ENCODE measurements at places on chromosomes 13 and 19. TPM values are rescaled to one million over a fixed set of nuclear protein-coding genes. Genes with fewer than 3 reads are reported as not detected.

DNA sequence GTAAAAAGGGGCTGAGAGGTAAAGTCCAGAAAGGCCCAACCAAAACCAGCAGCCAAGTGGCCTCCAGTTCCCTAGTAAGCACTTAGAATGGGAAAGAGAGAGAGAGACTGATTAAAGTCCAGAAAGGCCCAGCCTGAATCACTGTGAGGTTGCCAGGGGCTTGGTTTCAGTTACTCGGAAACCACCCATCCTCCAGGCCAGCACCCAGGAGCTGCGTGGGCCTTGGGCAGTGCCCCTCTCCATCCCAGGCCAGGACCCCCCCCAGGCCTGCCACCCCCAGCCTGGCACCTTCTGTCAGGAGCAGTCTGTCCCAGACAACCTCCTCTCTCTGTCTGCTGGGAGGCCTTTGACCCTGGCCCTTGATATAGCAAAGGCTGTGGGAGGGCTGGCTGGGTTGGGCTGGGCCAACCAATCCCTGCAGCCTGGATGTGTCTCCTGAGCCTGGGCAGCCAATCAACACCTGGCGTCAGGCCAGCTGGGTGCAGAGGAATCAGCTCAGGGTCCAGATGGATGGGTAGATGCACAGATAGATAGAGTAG, at the start of gene CYP4F2:
Gene CYP4F2 (minus strand): TSS at position 337 of the 539 bp plus-strand sequence. CDS start 463 bp downstream, outside the sequence.
- no peak within 1 kb of the TSS for H3K27ac ChIP-seq
- peaks cover 19% of the 10 kb centered on the region for H3K27me3 ChIP-seq
- no peak for DNase-seq
- peaks cover 8% of the 10 kb centered on the region for H3K4me1 ChIP-seq
- H3K4me3 ChIP-seq = no peak within 1 kb of the TSS

Gene FGF9
- total RNA-seq = 0.99 TPM

DNA sequence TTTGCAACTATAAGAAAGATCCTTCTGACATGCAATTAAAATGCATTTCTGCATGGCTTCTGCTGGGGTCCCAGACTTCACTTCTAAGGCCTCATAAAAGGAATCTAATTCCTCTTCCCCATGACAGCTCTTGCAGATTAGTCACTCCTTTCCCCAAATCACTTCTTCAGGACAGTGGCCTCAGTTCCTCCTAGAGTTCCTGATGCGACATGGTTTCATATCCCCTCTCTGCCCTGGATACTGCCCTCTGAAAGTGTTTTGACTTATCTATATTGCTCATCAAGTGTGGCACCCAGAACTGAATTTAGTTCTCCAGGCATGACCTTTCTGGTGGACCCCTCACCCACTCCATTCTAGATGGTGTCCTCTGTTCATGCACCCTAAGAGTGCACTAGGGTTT, 238.1 kb downstream of the FOXO1 start:
- H3K36me3 ChIP-seq = peaks cover 2% of the 10 kb centered on the region
- peaks cover 13% of the 10 kb centered on the region for H3K4me1 ChIP-seq
- H3K27ac ChIP-seq = no peak overlapping the region
- H3K27me3 ChIP-seq = no peaks in the 10 kb centered on the region
- no peak overlapping the region for H3K4me3 ChIP-seq

GRCh38 chr19:49730166-49730565, 32.9 kb downstream of the TSKS start:
- no peaks in the 10 kb centered on the region for H3K27me3 ChIP-seq
- peaks cover 3% of the 10 kb centered on the region for H3K4me1 ChIP-seq
- H3K27ac ChIP-seq = no peak overlapping the region
- no peak overlapping the region for H3K4me3 ChIP-seq
- H3K36me3 ChIP-seq = no peaks in the 10 kb centered on the region

Gene ATP1A3
- 3.4 TPM for total RNA-seq

- DNase-seq = no peak
- H3K27ac ChIP-seq = no peak overlapping the region
- H3K27me3 ChIP-seq = peaks cover 21% of the 10 kb centered on the region
- H3K4me1 ChIP-seq = no peaks in the 10 kb centered on the region
- no peak overlapping the region for H3K4me3 ChIP-seq
Observed at GRCh38 chr13:98691360-98691759, 61.1 kb downstream of the SLC15A1 start.

GRCh38 chr13:110326263-110326904, 19.3 kb downstream of the COL4A2 start:
- no peak overlapping the region for H3K4me3 ChIP-seq
- H3K36me3 ChIP-seq = no peaks in the 10 kb centered on the region
- no peak overlapping the region for H3K27ac ChIP-seq

GRCh38 chr13:29901710-29902631, 51.6 kb upstream of the UBL3 start:
- DNase-seq = peak; percentile 62
- H3K27ac ChIP-seq = peak overlapping the region; percentile 75
- H3K4me3 ChIP-seq = peak overlapping the region; percentile 67

GRCh38 chr19:45657520-45658167, 10.4 kb upstream of the GIPR start:
- H3K36me3 ChIP-seq = no peaks in the 10 kb centered on the region
- H3K27ac ChIP-seq = no peak overlapping the region
- peaks cover 6% of the 10 kb centered on the region for H3K27me3 ChIP-seq
- no peaks in the 10 kb centered on the region for H3K4me1 ChIP-seq
- no peak overlapping the region for H3K4me3 ChIP-seq
- no peak for DNase-seq

DNA sequence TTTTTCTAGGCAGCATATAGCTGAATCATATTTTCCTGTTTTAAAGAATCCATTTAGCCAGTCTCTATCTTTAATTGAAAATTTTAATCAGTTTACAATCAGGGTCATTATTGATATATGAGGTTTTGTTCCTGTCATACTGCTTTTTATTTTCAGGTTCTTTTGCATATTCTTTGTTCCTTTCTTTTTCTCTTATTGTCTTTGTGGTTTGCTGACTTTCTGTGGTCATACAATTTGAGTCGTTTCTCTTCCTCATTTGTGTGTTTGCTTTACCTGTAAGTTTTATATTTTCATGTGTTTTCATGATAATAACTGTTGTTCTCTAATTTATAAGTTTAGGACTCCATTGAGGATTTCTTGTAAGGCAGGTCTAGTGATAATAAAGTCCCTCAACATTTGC, 812.6 kb downstream of the DACH1 start:
- no peak overlapping the region for H3K4me3 ChIP-seq
- H3K27ac ChIP-seq = no peak overlapping the region
- H3K4me1 ChIP-seq = no peaks in the 10 kb centered on the region
- no peaks in the 10 kb centered on the region for H3K27me3 ChIP-seq
- no peak for DNase-seq

DNA sequence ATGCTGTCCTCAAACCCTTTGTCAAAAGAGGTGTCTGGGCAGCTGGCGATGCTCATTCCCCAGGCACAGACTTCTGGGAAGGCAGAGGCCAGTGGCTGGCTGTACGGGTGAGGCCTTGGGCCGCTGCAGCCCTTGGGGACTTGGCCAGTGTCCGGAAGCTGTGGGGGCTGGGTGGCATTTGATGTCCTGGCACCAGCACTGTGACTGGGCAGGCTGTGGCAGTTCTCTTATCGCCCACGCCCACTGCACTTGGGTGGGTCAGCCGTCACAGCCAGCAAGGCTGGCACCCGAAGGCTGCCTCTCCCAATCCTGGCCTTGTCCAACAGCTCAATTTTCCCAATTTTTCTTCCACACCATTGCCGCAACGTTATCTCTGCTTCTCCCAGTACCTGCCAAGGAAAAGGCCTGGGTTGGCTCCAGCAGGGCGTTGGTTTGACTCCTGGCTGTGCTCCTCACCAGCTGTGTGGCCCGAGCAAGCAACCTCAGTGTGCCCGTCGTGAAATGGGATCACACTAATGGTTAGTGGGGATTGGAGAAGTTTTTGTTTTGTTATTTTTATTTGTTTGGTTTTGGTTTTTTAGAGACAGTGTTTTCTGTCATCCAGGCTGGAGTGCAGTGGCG, 12.7 kb upstream of the SLC44A2 start:
- no peak for DNase-seq
- H3K4me1 ChIP-seq = peaks cover 17% of the 10 kb centered on the region
- no peaks in the 10 kb centered on the region for H3K27me3 ChIP-seq
- no peak overlapping the region for H3K4me3 ChIP-seq

- DNase-seq = no peak
- no peaks in the 10 kb centered on the region for H3K4me1 ChIP-seq
- no peak overlapping the region for H3K27ac ChIP-seq
- no peaks in the 10 kb centered on the region for H3K36me3 ChIP-seq
- no peaks in the 10 kb centered on the region for H3K27me3 ChIP-seq
Observed at GRCh38 chr13:61777899-61778298, 362.2 kb upstream of the PCDH20 start.

DNA sequence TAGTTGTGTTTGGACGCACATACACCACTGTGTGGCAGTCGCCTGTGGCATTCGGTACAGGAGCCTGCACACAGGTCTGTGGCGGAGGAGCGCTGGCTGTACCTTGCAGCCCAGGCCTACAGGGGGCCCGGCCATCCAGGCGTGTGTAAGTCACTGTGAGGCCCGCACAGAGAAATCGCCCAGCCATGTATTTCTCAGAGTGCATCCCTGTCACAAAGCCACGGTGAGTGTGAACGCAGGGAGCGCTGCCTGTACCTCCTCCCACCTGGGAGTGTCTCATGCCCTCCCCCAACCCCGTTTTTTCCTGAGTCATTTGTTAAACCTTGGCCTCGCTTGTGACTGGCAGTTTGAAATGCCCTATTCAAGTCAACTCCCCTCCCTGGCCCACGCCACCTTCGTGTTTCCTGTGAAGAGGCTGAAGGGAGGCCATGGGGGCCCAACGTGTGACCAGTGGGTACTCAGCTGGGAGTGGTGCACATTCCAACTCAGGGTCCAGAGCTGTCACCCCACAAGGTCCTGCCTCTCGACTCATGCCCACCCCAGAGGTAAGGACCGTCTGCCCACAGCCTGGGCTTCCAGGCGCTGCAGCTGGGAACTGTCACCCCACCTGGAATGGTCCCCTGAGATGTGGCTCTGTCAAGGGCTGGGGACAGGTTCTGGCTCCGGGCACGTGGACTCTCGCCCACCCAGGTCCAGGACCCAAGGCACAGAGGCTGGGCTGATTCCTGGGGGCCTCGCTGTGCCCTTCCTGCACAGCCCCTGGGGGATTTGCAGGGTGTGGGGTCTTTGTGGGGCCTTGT, 11.6 kb upstream of the RASA3 start:
- H3K4me3 ChIP-seq = no peak overlapping the region
- peaks cover 32% of the 10 kb centered on the region for H3K27me3 ChIP-seq
- no peak for DNase-seq
- no peak overlapping the region for H3K27ac ChIP-seq

DNA sequence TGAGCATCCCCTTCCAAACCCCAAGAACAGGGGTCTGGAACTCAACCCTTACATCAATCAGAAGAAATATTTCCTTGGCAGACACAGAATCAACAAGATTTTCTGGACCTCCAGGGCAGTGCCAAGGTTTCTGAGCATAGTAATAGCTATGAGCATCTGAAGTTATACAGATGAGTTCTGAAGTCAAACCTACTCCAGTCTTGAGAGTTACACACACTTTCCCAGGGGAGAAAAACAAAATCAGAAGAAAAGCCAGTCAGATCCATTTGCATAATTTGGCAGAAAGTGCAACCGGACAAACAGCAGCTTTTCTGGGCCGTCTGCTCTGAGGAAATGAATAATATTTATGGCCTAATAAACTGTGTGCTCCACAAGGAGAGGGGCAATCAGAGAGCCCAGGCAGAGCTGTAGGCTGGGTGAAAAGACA, 93.1 kb downstream of the KL start:
- H3K27ac ChIP-seq = no peak overlapping the region
- H3K4me3 ChIP-seq = no peak overlapping the region
- H3K27me3 ChIP-seq = peaks cover 9% of the 10 kb centered on the region
- H3K36me3 ChIP-seq = no peaks in the 10 kb centered on the region

Gene TEKTIP1
- 5.7 TPM for total RNA-seq

Gene MFSD12
- 71.4 TPM for total RNA-seq

DNA sequence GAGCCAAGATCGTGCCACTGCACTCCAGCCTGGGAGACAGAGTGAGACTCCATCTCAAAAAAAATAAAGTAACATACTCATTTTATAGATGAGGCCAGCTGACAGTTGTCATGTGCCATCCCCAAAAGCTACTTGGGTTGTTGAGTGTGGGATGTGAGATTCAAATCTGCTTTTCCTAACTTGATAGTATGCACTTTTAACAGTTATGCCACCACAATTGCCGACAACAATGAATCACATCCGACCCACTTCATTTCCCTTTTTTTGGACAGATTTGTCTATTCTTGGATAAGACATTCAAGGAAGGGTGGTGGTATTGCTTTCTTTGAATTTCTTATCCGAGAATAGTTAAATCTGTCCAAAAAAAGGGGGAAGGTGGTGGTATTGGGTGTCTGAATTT, 16.3 kb upstream of the DNMT1 start:
- H3K27me3 ChIP-seq = peaks cover 2% of the 10 kb centered on the region
- H3K4me3 ChIP-seq = no peak overlapping the region
- H3K4me1 ChIP-seq = peaks cover 8% of the 10 kb centered on the region
- DNase-seq = no peak

Gene ZNF600
- total RNA-seq = 23.5 TPM

DNA sequence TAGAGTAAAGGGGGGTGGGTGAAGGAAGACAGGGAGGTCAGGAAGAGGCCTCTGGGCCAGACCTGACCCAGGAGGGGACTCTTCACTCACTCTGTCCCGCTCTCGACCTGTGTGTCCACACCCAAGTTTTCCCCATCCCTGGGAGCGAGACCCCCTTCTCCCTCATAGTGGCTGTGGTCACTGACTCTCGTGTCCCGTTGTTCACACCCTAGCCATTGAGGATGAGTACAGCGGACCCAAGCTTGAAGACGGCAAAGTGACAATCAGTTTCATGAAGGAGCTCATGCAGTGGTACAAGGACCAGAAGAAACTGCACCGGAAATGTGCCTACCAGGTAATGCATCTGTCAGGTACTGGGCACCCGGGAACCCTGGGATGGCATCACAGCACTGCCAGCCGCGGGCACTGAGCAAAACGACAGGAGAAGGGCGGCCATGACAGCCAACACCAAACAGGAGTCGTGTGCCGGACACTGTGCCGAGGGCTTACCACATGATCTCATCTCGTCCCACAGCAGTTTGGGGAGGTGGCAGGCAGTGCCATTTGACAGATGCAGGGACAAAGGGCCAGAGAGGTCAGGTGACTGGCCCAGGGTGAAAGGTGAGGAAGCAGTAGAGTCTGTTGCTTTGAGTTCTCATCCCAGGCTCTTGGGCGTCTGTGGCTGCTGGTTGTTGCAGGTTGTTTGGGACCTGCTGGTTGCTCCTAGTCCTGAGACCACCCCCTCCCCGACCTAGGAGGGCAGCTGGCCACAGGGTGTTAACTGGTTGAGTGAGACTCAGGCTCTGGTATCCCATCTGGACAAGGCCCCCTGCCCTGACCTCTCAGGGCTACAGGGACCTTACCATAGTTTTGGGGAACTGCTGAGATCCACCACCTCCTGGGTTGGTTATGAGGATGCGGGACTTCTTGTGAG, 29.6 kb downstream of the PPP5C start:
- no peak for DNase-seq
- no peak overlapping the region for H3K27ac ChIP-seq
- no peaks in the 10 kb centered on the region for H3K27me3 ChIP-seq
- H3K4me3 ChIP-seq = no peak overlapping the region
- H3K36me3 ChIP-seq = peaks cover 39% of the 10 kb centered on the region
- H3K4me1 ChIP-seq = peaks cover 8% of the 10 kb centered on the region

- no peak overlapping the region for H3K4me3 ChIP-seq
- H3K27me3 ChIP-seq = no peaks in the 10 kb centered on the region
- H3K4me1 ChIP-seq = peaks cover 2% of the 10 kb centered on the region
- no peak for DNase-seq
- peaks cover 60% of the 10 kb centered on the region for H3K36me3 ChIP-seq
- no peak overlapping the region for H3K27ac ChIP-seq
Observed at GRCh38 chr13:114248011-114248410, 13.3 kb downstream of the CDC16 start.

GRCh38 chr19:50555450-50556281, 12.6 kb downstream of the LRRC4B start:
- H3K36me3 ChIP-seq = no peaks in the 10 kb centered on the region
- H3K4me3 ChIP-seq = peak overlapping the region; percentile 82
- peaks cover 4% of the 10 kb centered on the region for H3K4me1 ChIP-seq
